ENCODE measurements at places on chromosomes 7 and 10.

DNA sequence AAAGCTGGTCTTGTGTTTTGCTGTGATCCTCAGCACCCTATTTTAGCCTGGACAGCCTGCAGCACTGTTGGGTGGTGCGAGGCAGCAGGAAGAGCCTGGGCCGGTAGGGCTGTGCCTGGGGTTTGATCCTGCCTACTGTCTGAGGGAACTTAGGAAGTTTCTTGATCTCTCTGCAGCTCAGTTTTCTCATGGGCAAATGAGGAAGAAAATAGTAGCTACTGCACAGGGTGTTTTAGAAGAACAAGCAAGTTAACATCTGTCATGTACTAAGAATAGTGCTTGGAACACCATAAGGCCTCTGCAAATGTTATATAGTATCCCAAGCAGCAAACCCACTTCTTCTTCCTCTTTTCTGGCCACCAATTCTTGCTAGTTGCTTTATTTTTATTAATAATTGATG, 12.0 kb upstream of the AGR2 start:
- DNase-seq, result no peak

DNA sequence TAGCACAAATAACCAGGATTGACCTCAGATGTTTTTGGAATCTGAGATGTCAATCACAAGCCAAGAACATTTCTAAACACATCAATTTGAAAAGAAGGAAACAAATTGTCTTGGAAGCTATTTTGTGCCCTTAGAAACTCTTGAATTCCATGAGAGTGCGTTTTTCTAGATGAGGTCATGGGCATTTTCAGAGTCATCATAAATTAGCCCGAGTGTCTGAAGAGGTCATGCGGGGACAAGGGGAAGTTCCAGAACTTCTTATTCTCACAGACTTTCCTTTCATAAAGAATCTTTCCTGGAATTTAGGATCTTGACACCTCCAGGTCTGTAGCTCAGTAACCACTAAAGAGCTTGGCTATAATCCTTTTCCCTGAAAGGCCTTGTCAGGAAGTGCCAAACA, 28.2 kb downstream of the IL2RA start:
- DNase-seq, result peak; percentile 57

GRCh38 chr7:1323178-1324027, 90.7 kb downstream of the UNCX start:
- DNase-seq, result no peak

DNA sequence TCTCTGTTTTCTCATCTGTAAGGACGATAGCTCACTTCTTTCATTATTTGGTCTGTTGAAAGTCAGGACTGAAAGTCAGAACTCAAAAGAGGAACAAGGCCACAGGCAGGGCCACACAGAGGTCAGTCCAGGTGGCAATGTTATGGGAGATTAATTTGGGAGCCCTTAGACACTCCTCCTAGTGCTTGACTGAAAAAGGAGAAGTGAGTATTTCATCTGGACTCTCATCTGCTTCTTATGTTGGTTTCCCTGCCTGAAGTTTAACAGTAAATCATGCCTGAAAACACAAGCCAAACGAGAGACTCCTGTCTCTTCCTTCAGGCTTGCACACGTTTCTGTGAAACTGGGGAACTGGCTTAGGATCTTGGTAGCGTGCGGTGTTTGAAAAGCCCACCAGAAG, 248.5 kb downstream of the BUB3 start:
- peak; percentile 49 for DNase-seq

- DNase-seq, result no peak
Observed at GRCh38 chr7:146146831-146147486, 30.4 kb downstream of the CNTNAP2 start.

GRCh38 chr7:108165723-108166122, 35.6 kb upstream of the LAMB4 start:
- no peak for DNase-seq

DNA sequence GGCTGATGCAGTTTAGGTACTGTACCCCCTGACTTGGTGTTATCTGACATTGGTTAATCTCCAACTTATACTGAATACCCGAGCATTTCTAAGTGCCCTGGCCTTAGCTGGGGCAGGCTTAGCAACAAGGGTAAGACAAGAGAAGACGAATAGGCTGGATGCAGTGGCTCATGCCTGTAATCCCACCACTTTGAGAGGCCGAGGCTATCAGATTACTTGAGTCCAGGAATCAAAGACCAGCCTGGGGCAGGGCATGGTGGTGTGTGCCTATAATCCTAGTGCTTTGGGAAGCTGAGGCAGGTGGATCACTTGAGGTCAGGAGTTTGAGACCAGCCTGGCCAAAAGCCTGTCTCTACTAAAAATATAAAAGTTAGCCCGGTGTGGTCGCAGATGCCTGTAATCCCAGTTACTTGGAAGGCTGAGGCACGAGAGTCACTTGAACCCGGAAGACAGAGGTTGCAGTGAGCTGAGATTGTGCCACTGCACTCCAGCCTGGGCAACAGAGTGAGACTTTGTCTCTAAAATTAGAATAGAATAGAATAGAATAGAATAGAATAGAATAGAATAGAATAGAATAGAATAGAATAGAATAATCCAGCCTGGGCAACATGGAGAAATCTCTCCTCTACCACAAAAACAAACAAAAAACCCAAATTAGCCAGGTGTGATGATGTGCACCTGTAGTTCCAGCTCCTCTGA, 108.9 kb downstream of the BICC1 start:
- DNase-seq, result no peak

DNA sequence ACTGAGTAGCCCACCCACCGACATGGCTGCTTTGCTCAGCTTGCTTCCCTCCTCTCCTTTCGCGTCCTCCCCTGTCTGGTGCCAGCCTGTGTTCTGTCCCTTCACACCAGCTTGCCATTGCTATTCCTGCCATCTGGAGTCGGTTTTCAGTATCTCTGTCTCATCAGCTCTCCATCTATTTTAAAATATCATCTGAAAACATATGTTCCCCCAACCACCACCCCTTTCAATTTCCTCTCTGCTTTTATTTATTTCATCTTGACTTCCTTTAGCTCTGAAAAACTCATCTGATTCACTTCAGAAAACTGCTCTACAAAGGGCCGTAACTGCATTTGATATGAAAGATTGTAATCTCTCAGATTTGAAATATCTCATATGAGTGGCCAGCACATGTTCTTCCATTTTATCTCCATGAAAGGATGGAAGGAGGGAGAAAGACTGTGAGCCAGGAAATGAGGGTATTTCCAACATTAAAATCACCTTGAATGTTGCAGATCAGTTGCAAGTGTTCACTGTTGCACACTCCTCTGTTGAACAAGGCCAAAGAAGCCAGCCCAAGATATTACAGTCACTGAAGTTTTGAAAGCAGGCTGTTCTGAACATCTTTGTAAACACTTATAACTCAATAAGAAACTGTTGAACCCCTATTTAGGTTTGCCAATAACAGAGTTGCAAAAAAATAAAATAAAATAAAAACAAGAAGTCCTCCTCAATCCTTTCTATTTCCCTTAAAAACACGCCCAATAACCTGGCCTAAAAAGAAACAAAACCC, 202.4 kb upstream of the NEBL start:
- DNase-seq, result no peak

DNA sequence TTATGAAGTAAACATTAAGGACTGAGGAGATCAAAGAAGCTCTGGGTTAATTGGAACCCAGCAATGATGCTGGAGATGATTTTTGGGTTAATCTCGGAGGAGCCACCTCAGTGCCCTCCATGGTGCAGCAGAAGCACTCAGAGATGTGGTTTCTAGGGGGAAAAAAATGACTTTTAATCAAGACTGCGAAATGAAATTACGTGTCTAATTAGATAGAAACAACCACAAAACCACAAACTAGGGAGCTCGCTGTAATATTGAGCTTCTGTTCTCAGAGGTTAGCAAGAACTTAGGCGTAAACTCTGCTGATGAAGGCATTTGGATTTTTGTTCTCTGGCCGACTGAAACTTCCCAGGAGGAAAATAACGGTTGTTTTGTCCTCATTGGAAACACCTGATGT, 319.0 kb downstream of the GRID1 start:
- no peak for DNase-seq

GRCh38 chr10:12547301-12547771, 198.0 kb downstream of the CAMK1D start:
- DNase-seq, result no peak

DNA sequence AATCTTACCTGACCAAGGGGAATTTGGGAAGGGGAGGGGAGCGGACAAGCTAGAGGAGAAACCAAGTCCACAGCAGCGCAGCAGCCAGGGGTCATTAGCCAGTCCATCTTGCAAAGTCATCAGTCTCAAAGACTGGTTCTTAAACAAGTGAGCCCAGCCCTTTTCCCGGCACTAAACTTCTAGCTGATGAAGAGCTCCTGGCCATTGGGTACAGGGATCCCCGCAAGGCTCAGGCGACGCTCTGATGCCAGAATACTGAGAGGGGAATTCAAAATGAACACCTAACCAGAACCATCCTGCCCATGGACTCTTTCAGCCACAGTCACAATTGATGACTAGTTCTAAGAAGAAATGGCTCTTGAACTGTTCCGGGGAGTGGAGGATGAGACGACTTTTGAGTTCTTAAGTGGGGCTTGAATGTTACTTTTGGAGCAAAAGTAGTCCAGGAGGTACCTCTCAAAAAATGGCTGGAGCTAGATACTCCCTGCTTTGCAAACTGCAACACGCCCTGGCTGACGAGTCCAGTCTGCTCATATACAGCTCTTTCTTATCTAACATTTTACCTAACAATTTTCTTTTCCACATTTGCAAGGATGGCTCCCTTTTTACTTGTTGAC, 2.5 kb upstream of the TWIST1 start:
- no peak for DNase-seq

GRCh38 chr7:28356619-28357018, 55.7 kb upstream of the CREB5 start:
- DNase-seq, result no peak

DNA sequence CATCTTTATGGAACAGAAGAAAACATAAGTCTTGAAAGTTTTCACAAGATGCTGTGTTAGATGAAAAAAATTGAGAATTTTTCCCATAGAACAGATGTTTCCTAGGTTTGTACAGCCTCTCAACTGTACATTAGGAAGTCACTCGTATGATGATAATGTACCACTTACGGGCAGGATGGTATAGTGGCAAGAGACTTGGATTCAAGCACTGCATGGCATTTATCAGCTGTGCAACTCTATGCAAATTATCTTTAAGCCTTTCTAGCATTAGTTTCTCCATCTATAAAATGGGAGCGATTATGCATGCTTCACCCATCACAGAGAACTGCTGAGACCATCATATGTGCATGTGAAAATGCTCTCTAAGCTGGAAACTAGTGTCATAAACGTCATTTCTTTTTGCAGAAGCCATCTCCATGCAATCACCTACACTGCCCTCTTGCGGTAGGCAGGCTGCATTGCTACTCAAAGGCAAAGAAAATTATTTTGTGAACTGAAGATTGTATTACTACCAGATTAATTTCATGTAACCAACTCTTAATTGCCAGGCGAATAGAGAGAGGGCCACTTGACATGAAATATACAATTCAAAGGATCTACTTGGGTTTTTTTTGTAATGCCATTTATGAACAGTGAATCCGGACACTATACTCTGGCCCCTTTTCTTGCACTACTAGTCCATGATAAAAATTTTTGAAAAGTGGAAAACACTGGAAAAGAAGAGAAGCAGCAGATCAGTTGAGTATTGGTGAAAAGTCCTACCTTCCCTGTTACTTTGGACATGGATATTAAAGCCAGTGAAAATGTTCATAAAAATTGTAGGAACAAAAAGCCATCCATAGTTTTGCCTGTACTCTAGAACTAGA, 102.3 kb downstream of the JAZF1 start:
- peak; percentile 38 for DNase-seq

GRCh38 chr10:112022196-112022595, 161.4 kb downstream of the GPAM start:
- no peak for DNase-seq

DNA sequence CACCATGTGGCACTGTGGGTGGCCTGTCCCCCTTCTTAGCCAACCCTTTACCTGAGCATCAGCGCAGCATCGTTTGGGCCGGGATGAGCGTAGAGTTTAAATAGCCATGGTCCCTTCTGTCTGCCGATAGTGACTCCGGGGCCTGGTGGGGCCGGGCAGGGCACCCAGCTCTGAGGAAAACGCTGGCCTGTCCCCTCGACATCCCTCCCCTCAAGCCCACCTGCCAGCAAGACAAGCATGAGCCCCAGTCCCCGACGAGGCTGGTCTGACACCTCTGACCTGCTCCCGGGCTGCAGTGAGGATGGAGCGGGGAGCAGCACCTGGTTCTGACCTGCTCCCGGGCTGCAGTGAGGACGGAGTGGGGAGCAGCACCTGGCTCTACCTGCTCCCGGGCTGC, 31.1 kb upstream of the CNPY1 start:
- no peak for DNase-seq

GRCh38 chr10:124624466-124624865, 119.7 kb downstream of the FAM53B start:
- DNase-seq, result no peak

DNA sequence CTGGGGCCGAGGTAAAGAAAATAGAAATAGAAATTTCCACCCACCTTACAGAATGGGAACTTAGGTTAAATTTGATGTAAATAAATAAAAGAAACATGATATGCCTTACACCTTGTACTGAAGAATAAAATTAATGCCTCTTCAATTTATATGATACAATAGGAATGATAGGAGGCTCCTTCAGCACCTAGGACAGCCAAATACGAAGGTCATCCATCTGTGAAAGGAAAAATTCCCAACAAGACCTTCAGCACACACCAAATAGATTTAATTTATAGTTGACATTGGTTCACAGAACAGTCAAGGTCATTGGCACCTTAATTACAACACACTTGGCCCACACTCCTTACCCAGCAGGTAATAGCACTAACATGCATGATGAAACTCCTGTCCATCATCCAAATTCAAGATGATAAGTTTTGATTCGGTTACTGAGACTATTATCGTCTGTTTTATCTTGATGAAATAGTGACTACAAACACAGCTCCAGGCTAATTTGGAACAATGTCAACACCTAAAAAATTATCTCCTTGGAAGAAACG, 250.9 kb downstream of the SNX13 start:
- no peak for DNase-seq

DNA sequence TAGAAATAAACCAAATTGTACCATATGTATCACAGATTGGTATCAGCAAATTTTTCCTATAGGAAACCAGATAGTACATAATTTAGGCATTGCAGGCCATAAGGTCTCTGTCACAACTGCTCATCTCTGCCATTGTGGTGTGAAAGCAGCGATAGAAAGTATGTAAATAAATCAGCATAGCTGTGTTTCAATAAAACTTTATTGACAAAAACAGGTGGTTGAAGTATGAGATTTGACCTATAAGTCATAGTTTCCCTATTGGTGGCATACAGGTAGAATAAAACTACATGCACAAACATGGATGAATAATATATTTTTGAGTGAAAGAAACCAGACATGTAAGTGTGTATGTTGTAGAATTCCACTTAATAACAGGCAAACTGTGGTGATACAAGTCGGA, 1454.9 kb downstream of the REEP3 start:
- no peak for DNase-seq

GRCh38 chr7:5455175-5455574, 31.5 kb upstream of the TNRC18 start:
- DNase-seq, result no peak

GRCh38 chr7:131075406-131075805, 252.3 kb upstream of the MKLN1 start:
- no peak for DNase-seq
